Hypothalamus (tissue), 51 donors: ENCODE measurements at places on chromosomes 5 and 9.

- DNase-seq, result no peak
Measured at GRCh38 chr5:175856408-175857100, 14.8 kb upstream of the CPLX2 start.

- no peak for DNase-seq
Measured at GRCh38 chr5:16944816-16945562, 8.9 kb upstream of the MYO10 start.

DNA sequence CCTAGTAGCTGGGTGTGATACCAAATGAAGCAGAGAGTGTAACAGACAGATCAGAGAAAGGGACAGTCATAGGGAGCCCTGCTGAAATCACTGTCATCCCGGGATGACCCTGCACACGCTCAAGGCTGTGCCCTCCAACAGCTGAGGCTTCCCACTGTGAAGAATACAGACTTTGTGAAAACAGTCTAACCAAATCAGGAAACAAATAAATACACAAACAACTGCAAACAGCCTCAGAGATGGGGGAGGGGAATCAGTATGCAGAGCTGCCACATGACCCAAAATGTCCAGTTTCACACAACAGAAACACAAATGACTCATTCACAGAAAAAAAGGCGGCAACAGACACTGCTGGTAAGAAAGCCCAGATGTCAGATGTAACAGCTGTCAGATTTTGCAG is 101.9 kb downstream of the ADAMTS2 start:
- DNase-seq, result peak; percentile 17

- DNase-seq, result no peak
Measured at GRCh38 chr9:20611691-20612287, 10.5 kb downstream of the MLLT3 start.

DNA sequence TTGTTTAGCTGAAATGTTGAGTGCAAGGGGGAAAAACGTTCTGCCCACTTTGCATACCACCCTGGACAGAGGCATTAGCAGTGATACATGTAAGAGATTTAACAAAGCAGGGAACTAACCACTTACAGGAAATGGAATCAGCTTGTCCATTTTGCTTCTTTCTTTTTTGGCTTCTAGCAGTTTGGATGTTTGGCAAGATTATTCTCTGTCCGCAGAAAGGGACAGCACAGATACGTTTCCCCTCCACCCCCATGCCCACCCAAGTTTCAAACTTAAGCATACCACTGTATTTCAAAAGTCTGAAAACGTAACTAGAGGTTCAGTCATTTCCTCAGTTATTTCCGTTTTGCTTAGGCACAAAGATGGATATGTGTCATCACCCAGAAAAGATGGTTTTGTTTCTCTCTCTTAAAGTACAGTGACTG is 118.4 kb downstream of the GDNF start:
- DNase-seq, result no peak

DNA sequence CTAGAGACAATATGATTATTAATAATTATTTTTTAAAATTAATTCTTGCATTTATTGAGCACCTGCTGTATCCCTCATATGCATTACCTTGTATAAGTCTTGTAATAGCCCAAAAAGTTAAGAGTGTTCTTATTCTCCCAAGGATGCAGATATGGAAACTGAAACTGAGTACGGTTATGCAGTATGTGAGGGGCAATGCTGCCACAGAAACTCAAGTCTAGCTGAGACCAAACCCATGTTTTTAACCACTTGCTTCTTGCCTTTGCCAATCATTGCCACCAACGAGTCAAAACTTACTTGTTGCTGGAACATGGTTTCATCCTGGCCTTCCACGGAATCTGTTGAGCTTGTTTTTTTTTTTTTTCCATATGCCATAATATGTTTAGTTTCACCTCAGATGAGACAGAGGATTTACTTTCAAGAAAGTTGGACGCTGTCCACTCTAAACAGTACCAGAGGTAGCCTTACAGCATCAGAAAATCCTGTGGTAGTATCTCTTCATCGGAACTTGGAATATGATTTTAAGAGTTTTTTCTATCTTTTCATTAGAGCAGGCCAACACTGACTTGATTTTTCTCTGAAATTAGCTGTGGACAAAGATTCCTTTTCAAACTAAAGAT is 27.9 kb downstream of the DOCK8 start:
- DNase-seq, result no peak

DNA sequence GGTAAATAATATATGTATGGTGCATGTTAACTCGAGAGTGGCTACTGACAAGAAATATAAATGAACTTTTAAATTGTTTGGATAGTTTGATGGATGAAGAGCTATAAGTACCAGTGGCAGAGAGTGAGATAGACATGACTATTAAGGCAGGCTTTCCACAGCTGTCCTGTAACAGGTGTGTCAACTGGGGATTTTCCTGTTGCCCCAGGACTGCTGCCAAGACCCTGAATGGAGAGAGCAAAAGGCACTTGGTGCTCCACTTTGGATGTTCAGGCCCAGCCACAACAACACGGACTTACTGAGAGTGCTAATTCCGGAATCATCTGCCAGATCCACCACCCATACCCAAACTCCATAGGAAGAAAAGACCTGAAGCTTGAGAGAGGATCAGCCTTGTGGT is 215.1 kb downstream of the SEC61B start:
- no peak for DNase-seq

DNA sequence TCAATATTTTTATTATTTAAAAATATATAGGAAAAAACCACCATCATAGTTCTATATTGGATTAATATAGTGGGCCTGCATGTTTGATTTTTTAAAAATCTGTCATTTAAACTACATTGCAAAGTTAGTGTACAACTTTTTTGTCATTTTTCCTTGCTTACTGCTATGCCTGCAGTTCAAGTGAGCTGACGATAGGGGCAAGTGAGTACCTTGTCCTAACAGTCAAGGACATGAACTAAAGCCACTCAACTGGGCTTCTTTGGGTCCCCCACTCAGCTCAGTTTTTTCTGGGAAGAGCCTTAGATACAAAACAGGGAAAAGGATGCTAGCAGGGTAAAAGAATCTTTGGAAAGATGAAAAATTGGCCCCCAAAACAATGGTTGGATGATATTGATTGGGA is 269.9 kb downstream of the MAN2A1 start:
- DNase-seq, result no peak

- no peak for DNase-seq
Measured at GRCh38 chr9:38680837-38681445, 39.0 kb downstream of the FAM240B start.

DNA sequence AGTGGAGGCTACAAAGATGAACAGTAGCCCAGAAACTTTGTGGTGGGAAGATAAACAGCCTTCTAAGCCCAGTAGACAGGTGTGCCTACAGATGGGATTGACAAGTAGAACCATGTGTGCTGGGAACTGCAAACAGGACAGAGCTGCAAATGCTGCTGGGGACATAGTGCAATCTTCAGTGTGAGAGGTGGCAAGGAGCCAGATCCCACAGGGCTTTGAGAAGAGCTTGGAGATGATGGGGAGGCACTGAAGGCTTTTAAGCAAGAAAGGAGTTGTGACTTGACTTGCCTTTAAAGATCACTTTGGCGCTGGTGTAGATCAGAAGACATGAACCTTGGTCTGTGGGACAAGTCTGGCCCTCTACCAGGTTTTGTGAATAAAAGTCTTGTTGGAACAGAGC is 675.2 kb downstream of the ACTL7B start:
- no peak for DNase-seq

- no peak for DNase-seq
Measured at GRCh38 chr5:57358796-57359592, 123.6 kb downstream of the ACTBL2 start.

- DNase-seq, result no peak
Measured at GRCh38 chr5:35857606-35858205, 1.0 kb downstream of the IL7R start.

DNA sequence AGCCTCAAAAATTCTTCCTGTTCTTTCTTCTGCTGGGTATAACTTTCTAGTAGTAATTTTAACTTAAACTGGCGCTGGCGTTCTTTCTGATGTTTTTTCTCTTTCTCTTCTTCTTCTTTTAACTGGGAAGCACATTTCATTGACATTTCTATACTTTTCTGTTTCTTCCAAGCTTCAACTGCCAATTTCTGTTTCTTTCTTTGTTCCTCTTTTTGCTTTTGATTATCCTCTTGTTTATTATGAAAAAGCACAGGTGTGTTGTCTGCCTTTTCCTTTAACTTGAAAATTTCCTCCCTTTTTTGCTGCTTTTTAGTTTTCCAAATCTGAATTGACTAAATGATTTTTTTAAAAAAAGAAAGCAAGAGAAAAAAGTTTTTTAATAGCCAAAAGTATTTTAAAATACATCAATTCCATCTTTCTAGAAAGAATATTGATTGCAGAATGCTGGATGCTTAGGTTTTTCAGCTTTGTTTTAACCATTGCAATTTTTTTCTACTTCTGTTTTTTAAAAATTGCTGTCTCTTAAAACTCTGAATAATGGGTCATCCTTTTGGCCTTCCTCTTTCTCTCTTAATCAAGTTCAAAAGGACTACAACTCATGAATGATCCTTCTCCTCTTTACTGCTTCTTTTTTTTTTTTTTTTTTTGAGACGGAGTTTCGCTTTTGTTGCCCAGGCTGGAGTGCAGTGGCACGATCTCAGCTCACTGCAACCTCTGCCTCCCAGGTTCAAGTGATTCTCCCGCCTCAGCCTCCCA is 8.8 kb upstream of the PGGT1B start:
- DNase-seq, result no peak

DNA sequence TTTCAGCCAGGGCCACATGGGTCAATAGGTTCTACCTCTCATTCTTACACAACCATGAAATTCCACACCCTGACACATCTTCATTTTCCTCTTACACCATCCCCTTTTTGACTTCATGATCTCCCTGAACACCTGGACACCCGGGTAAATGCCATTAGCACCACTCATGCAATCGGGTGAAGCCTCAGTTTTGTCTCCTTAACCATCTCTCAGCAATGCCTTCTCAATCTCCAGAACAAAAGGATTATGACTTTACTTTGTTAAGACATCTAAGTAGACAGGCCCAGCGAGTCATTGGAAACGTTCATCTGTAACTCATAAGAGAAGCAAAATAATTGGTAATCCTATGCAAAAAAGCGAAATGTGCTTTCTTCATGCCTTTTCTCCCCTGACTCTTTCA is 49.9 kb downstream of the ADAMTS12 start:
- no peak for DNase-seq

- DNase-seq, result no peak
Measured at GRCh38 chr9:114798780-114799427, 6.9 kb downstream of the TNFSF15 start.

GRCh38 chr9:125649315-125649714 is 57.7 kb downstream of the MAPKAP1 start:
- no peak for DNase-seq

DNA sequence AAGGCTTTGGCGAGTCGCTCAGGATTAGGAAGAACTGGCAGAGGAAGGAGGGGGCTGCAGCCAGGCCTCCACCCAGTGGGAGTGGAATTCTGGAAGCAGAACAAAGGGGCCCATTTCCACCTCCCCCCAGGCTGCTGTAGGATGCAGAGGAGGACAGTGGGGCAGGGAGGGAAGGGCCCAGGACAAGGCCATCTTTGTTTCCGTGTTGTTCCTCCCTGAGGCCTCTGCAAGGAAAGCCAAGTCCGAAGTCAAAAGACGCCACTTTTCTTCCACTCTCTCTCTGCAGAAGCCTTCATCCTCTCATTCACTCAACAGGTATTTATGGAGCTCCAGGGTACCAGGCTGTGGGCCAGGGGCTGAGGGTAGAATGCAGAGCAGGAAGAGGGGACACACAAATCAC is 70.7 kb downstream of the ENTREP1 start:
- no peak for DNase-seq

- DNase-seq, result no peak
Measured at GRCh38 chr9:123537809-123538208, 181.8 kb downstream of the CRB2 start.

DNA sequence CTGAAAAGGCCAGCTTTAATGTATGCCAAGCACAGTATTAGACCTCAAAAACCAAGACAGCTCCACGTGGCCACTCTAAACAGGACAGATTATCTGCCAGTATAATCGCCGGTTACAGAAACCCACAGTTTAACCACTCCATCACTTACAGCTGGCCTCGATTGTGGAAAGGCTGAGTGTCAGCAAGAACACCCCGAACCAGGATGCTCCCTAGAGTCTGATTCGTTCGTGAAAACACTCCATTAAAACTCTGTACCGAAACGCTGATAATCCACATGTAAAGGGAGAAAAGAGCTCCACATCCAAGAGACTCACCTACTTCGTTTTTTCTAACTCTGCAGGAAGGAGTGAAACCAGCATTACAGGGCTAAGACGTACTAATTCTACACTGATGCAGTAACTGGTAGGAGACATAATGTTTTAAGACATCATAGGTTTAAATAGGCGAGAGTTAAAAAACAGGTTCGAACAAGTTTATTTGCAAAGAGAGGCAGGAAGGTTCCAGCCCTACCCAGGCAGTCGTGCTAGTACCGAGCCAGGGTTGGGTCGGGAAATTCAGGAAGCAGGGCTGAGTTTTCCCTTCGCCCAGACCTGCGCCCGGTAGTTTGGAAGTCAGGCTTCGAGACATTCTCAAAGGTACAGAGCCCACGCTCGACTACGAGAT is 949 bp downstream of the SERINC5 start:
- DNase-seq, result no peak

GRCh38 chr5:164181604-164182003 is 676.2 kb downstream of the MAT2B start:
- no peak for DNase-seq
